ENCODE measurements at places on chromosomes 2 and 18.
A peak's percentile ranks its signal among the peaks of the same experiment; 100 is the strongest.

GRCh38 chr2:151367571-151367970 is 10.2 kb downstream of the TNFAIP6 start:
- DNase-seq = no peak

GRCh38 chr2:24920098-24920808 is at the start of gene ADCY3:
TSS of gene ADCY3 (minus strand) at chr2:24920237. CDS start at chr2:24918987, 1,250 bp downstream.
- DNase-seq = peak; percentile 61

DNA sequence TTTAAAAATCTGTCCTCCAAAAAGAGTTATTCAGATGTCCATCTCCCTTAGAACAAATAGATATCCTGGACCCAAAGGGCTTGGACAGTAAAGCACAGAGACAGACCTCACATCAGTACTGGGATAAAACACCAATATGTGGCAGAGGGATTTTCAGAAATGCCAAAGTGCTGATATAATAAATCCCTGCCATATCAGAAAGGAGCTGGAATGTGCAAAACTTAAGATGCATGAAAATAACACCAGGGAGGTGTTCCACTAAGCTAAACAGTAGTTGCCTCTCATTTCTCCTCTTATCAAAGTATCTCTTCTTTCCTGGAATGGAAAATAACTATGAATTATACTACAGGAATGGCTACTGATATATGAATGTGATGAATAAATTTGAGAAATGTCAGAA is 13.2 kb downstream of the USP40 start:
- DNase-seq = no peak

DNA sequence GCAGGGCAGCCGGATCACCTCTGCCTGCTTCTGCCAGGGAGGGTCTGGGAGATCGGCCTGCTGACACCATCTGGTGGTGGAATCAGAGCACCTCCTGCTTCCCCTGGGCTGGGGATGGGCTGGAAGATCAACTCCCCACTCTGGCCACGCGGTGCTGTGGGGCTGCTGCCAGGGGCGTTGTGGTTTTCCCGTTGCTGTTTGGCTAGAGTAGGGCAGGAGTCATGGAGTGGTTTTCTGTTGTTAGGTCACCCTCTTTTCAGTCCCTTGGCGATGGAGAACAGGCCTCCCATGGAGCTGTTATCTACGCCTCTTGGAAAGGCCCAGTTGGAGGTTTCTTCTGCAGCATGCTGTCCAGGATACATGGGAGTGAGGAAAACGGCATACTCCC is 15.2 kb downstream of the BCL2L11 start:
- no peak for DNase-seq

GRCh38 chr2:41187376-41188122 is 735.7 kb upstream of the SLC8A1 start:
- DNase-seq = no peak

GRCh38 chr2:15181092-15181745 is 379.9 kb downstream of the NBAS start:
- DNase-seq = no peak

DNA sequence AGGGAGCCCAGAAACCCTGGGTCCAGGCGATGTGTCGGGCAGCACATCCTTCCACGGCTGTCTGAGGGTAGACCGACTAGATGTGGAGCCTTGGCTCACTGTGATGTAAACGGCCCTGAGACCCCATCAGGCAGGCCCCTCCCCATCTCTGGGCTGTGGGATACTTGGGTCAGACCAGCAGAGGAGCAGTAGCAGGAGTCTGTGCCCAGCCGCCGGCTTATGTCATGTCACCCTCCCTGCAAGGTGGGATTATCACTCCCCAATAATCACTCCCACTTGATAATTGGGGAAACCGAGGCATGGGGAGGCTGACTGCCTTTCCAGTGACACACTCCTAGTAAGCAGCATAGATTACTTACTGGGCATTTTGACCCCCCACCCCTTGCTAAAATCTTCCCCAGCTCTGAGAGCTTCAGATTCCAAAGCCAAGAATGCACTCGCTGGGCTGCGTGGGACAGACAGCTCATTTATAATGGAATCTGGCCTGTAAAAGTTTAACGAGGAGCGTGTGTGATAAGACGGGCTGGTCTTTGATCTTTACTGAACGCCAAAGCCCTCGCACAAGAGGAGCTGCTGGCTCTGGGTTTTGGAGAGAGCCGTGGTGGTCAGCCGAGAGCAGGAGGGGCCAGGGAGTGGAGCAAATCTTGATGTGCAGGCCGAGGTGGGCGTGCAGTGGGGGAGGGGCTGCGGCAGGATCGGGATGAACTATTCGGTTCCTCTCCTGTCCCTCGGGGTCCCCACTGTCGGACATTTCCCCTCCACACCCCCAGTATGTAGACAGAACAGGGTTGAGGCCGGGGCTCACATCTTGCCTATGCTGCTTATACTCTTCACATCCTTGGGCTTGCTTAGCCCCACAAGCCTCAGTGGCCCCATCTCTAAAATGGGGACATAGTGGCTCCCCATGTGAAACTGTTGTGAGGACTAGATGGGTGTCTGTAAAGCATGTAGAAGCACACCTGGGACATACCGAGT is 200.0 kb downstream of the GLI2 start:
- no peak for DNase-seq

DNA sequence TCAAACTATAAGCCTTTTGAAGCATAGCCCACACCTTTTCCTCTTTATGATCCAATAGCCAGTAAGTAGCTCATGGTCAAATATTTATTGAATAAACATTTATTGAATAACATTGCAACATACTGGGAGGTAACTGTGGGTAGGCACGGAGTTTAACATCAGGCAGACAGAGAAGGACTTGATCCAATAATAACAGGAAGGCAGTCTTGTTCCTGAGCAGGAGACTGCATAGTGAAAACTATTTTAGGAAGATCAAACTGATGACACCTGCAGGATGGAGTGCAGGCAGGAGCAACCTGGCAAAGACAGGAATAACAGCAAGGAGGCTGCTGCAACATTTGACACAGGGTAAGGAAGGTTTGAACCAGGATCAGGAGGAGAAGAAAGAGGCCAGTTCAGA is 3.1 kb upstream of the DCTN1 start:
- DNase-seq = no peak

DNA sequence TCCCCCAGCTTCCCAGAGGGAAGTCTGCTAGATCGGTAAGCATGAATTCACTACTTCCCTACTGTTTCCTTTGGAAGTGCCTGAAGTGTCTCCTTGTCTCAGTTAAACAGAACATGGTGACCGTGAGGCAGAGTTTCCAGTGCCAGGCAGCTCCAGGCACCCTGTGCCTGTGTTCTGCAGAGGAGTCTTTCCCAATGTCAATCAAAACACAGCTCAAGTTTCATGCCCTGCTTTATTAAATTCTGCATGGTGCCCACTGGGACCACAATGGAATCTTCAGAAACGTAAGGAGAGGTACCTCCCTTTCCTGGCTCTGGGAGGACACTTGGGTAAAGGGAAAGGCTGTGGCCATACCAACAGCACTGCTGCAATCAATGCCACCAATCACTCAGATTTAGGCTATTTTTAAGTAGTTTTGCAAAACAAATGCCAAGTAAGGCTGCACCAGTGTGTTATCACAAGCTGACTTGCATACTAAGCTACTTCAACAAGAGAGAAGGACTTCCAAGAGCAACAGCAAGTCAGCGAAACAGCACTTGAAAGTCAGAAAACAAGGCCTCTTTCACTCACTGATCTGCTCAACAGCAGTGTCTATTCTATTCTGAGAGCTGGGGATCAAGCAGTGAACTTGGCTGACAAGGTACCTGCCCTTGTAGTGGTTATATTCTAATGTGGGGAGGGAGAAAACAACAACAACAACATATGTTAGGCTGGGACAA is 14.9 kb downstream of the LPIN2 start:
- DNase-seq = no peak

DNA sequence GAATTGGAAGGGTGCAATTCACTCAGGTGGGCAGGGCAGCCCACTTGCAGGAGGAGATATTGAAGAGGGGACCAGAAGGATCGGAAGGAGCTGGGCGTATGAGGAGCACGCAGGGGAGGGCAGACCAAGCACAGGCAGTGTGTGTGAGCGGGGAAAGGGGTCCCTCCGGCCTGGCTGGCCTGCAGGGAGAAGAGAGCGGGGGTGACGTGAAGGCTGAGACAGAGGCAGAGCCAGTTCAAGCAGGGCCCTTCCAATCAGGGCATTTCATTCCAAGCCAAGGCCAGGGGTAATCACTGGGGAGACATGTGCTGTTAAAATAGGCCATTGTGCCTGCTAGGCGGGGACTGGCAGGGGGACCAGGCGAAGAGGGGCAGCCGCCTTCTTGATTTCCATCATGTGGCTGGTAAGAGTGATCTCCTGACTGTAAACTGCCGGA is 62.2 kb downstream of the ACKR3 start:
- no peak for DNase-seq

DNA sequence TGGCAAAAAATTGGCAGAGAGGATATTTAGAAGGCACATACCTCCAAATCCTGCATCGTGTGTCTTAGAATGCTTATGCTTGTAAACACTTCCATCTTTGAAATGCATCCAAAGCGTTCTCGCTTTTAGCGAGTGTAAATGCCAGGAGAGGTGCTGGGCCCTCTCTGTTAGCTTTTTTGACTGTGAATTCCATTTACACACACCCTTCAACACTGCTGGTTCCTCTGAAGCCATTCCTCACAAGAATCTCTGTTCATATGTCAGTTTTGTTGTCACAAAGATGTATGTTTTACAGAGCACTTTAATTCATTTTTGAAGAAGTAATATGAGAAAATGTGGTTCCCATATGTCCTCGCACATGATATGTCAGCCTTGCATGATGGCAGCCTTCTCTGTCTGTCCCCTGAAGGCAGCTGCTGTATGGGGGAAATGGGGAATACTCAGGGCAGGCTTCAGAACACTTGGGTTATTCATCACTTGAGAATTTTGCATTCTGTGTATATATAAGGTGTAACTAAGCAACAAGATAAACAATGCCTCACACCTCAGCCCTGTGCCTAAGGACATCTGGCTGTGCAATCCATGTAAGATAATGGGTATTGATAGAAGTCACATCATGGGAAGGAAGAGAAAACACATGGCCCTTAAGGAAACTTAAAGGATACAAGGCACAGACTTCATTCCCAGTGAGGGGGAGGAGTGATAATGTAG is 52.3 kb downstream of the RAB27B start:
- no peak for DNase-seq

GRCh38 chr2:42112418-42112817 is 56.7 kb upstream of the EML4 start:
- no peak for DNase-seq

DNA sequence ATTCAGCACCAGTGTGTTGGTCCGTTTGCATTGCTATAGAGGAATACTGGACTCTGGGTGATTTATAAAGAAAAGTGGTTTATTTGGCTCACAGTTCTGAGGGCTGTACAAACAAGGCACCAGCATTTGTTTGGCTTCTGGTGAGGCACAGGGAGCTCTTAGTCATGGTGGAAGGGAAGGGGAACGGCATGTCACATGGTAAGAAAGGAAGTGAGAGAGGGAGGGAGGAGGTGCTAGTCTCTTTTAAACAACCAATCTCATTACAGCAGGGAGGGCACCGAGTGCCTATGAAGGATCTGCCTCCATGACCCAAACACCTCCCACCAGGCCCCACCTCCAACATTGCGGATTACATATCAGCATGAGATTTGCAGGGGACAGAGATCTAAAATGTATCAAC is 143.9 kb upstream of the DLX2 start:
- no peak for DNase-seq

- no peak for DNase-seq
Measured at GRCh38 chr2:169623235-169623634, 39.1 kb downstream of the PPIG start.

GRCh38 chr2:66569321-66569851 is 134.5 kb downstream of the MEIS1 start:
- no peak for DNase-seq

GRCh38 chr2:37560863-37561614 is 110.4 kb downstream of the CDC42EP3 start:
- no peak for DNase-seq

DNA sequence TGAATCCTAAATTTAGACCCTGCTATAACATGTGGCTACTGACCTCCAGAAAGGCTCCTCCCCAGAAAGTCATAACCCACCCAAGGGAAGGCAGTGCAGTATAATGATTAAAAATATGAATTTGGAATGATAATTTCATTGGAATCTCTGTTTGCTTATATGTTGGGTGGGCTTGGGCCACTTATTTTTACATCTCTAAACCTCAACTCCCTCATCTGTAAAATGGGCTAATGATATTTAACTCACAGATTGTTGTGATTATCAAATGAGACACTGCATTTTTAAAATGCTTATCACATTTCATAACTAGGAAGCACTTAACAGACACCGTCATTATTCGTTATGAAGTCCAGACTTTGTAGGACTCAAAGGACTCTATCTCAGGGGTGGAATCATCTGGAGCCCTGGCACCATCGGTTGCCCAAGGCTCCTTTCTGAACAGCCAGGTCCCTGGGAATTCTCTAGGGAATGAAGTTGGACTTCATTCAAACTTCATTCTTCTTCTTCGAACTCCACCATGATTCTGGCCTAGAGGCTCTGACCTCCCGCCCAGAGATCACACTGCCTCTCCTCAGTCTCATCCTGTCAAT is 33.1 kb upstream of the RMDN2 start:
- DNase-seq = no peak
